ENCODE measurements at places on chromosomes 3 and 15.

- DNase-seq = no peak
Observed at GRCh38 chr3:43266451-43266850, 19.9 kb upstream of the SNRK start.

DNA sequence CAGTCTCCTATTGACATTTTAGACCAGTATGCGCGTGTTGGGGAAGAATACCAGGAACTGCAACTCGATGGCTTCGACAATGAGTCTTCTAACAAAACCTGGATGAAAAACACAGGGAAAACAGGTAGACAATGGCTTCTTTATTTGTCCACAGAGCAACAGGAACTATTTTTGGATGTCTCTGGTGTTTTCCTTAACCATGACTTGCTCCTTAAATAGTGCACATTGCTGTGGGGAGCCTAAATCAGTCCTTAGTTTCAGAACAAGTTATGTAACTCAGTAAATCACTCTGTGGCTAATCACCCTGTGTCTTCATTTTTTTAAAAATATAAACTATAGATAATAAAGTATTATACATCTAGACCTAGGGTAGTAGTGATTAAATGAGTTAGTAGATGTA, 383.7 kb downstream of the FEZF2 start:
- no peak for DNase-seq

- DNase-seq = no peak
Observed at GRCh38 chr15:20341901-20342600, 199.5 kb downstream of the GOLGA6L6 start.

- no peak for DNase-seq
Observed at GRCh38 chr15:29138260-29138659, 131.4 kb downstream of the NSMCE3 start.

- DNase-seq = peak; percentile 65
Observed at GRCh38 chr3:11060500-11061251, 68.1 kb downstream of the SLC6A1 start.

DNA sequence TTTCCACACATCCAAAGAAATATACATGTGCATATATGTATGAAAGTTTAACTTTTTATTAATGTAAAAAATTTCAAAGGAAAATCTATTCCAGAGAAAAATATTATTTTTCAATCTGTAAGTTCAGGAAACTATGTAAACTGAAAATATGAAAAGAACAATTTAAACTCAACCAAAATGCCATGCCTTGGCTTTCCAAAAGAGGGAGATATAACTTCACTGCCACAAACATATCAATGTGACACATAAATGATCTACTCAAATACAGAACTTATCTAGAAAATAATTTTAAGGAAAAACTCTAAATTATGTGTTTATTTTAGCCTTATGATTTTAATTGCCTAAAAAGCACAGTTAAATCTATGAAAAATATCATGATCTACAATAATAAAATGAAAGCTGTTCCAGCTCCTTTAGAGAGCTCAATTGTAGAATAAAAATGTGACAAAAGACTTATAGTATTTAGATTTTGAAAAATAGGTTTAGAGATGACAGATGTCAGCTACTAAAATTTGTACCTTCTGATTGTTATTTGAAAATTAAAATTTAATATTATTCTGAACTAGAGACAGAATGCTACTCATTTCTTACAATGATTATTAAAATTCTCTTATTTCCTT, 94.8 kb downstream of the GBE1 start:
- DNase-seq = peak; percentile 48

GRCh38 chr3:29079358-29079757, 201.5 kb upstream of the RBMS3 start:
- peak; percentile 20 for DNase-seq

- DNase-seq = no peak
Observed at GRCh38 chr3:148074946-148075345, 622.8 kb upstream of the AGTR1 start.

DNA sequence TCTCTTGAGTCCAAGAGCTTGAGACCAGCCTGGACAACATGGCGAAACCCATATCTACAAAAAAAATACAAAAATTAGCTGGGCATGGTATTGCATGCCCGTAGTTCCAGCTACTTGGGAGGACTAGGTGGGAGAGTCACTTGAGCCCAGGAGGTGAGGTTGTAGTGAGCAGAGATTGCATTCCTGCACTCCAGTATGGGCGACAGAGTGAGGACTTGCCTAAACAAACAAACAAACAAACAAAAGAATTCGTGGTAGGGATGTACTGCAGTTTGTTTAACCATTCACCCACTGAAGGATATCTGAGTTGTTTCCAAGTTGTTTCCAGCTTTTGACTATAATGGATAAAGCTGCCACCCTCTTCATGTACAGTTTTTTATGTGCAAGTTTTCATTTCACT, 7.5 kb upstream of the NMD3 start:
- DNase-seq = no peak

- no peak for DNase-seq
Observed at GRCh38 chr15:99451484-99451883, 114.3 kb upstream of the MEF2A start.

- DNase-seq = no peak
Observed at GRCh38 chr15:57705746-57706404, 639 bp upstream of the POLR2M start.
